Placental epithelial cell (primary cell): ENCODE measurements at places on chromosomes 2 and 18. TPM values are rescaled to one million over a fixed set of nuclear protein-coding genes. Genes with fewer than 3 reads are reported as not detected.

EMX1 gene
- total RNA-seq: 0.39 and 0.43 TPM in 2 replicates

NPPC gene
- not detected in 2 replicates for total RNA-seq

CTAGE1 gene
- 0.22 TPM in 1 of 2 replicates, not detected in the other for total RNA-seq

GTF2A1L gene
- total RNA-seq: 0.54 TPM in 1 of 2 replicates, not detected in the other

GREB1L gene
- total RNA-seq: 105 and 115 TPM in 2 replicates

SYT4 gene
- total RNA-seq: not detected in 2 replicates

TMEM169 gene
- 0.39 TPM in 1 of 2 replicates, not detected in the other for total RNA-seq

GLI2 gene
- total RNA-seq: 0.39 and 1.1 TPM in 2 replicates

AGBL5 gene
- total RNA-seq: 39.6 and 41.2 TPM in 2 replicates

AGXT gene
- total RNA-seq: not detected in 2 replicates

HOXD4 gene
- total RNA-seq: not detected in 2 replicates

KANSL1L gene
- 14.4 and 28.3 TPM in 2 replicates for total RNA-seq

ELOA2 gene
- total RNA-seq: not detected in 2 replicates

SERPINB12 gene
- not detected in 2 replicates for total RNA-seq

ZNF892 gene
- total RNA-seq: 18.5 and 20.7 TPM in 2 replicates

IL36G gene
- not detected in 2 replicates for total RNA-seq

ACOXL gene
- total RNA-seq: under 0.01 TPM in 1 of 2 replicates, not detected in the other
